ENCODE measurements at places on chromosomes 6 and 20.

DNA sequence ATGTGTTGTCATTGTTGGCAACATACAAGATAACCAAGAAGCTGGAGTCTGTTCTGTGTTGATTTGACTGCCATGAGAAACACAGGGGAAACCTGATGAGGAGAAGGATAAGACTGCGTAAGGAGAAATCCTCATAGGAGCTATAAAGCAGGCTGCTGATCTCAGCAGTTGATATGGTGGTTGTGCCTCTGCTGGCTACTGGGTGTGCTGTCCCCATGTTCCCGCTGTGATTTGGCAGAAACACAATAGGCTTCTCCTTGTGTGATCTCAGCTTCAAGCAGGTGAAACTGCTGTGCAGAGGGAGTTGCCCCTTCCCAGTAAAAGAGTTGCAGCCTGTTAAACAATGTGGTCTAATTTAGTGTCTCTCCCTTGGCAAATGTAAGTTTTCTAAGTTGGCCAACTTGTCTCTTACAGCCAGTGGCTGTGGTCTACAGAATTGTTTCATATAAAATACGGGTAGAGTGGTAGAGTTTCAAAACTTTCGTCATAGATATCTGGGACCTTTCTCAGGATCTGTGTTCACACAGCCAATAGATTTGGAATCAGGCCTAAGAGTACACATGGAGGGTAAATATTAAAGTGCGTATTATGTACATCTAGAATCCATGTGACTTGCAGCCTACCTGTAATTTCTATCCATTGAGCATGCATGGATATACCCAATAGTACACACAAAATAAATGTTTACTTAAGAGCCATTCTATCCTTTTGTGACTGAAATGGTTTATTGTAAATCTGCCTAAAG lies 78.4 kb downstream of the RNF144B start:
- DNase-seq, result no peak

DNA sequence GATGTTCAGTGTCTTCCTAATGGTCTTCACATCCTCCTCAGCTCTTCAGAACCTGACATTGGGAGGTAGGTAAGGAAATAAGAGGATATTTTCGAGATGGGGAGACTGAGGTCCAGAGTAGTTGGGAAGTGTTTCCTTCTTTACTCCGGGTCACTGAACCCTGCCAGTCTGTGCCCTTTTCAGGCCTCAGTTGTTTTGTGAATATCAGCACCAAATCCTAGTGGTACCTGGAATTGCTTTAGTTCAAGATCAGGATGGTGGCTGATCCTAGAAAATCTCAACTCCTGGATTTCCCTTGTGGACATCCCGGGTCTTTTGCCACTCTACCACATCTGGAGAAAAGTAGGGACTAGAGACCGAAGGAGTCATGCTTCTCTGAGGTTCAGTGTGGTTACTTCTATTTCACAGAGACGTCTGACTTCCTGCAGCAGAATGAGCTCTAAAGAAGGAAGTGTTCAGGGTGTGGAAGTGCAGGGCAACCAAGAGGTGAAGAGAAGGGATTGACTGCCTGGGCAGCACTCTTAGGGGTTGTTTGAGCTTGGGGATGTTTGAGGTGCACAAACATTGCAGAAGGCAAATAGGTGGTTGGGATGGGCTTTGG lies 995 bp downstream of the STK4 start:
- no peak for DNase-seq

DNA sequence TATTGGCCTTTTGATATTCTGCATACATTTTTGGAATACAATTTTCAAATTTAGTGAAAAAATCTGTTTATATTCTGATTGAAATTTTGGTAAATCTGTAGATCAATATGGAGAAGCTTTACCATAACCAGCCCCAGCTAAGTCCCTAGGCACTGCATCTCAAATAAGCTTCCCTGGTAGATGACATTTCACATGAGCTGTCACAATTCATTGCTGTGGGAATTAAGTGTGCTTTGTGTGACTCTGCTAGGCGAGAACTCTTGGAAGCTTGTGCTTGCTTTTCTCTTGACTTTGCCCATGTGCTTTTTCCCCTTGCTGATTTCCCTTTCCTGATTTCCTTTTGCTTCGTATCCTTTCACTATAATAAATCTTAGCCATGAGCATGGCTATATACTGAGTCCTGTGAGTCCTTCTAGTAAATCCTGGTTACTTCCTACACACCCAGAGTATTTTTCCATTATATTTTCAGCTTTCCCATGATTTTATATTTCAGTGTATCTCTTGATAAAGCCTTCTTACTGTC lies 166.5 kb upstream of the MMS22L start:
- peak; percentile 38 for DNase-seq

- DNase-seq, result peak; percentile 1
Measured at GRCh38 chr6:116799945-116800344, 28.9 kb downstream of the GPRC6A start.

DNA sequence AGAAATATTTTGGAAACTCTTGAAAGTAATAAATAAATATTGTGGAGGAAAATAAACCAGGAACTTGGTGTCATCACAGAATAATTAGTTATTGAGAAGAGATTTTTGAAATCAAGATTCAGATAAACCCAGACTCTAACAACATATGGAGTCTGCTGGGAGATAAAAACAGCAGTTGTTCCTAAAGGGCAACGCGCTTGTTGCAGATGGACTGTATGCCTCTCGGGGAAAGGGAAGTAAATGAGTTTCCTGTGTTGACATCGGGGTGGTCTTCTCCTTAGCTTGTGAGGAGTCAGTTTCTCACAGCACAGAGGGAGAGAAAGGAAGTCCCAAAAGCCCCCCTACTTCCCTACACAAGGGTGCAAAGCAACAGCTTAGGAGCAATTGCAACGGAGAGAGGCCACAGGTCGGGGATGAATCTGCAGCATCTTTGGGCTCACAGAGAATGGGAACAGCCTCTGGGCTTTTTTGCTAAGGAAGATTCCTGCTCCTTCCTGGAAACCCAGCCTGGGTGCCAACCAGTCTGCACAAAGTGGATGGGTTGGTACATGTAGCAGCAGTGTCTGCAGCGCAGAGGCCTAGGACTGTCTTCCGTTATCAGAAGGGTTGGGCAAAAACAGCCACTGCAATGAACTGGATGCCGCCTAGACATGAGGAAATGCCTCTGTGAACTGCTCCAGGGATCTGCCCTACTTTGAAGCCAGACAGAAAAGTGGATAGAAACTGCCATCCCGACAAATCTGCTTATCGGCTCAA lies 603.0 kb upstream of the NRSN1 start:
- peak; percentile 69 for DNase-seq

DNA sequence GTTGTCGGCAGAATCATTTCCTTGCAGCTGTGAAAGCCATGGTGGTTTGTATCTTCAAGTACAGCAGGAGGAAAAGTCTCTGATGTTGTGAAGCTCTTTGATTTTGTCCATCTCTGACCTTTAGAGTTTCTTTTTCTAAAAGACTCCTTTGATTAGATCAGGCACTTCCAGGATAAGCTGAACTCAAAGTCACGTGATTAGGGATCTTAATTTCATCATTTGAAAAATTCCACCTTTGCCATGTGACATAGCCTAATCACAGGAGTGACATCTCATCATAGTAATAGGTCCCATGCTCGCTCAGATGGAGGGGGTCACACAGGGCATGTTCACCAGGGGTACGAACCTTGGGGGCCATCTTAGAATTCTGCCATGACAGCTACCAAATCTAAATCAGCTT lies 441.5 kb upstream of the CDH4 start:
- no peak for DNase-seq

DNA sequence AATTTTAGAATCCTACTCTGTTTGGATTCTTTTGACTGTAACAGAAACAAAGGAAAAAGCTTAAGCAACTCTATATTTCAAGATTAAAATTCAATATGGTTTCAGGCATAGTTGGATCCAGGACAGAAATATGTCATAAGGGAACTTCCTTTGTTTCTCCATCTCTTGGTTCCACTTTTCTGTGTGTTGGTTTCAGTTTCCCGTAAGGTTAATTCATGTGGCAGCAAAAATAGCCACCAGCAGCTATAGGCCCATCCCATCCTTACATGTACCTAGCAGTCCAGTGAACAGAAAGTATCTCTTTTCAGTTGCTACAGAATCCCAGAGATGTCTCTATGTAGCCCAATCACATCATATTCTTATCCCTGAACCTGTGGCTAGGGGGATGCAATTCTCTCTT lies 8.8 kb upstream of the FAM8A1 start:
- DNase-seq, result no peak

GRCh38 chr6:165220045-165220444 lies 89.4 kb downstream of the C6orf118 start:
- peak; percentile 60 for DNase-seq

GRCh38 chr6:100979267-100979666 lies 98.1 kb upstream of the ASCC3 start:
- no peak for DNase-seq

- no peak for DNase-seq
Measured at GRCh38 chr20:50189681-50190250, 864 bp upstream of the CEBPB start.

- no peak for DNase-seq
Measured at GRCh38 chr6:26103141-26103769, 16.0 kb downstream of the HFE start.

DNA sequence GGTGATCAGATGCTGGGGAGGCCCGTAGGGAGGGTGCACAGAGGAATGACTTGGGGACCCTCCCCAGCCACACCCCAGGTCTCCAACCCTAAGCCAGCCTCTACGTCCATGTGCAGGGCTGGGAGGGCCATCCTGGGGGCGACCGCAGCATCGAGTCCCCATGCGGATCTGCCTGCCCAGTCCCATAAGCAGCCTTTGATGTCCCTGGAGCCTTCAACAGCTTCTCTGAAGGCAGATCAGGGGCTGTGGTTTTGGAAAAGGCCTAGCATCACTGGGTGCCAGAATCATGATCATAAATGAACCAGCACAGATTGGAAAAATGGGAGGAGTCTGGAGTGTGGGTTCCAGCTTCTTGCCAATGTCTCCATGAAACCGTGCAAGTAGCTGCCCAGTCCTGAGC lies 22.9 kb downstream of the TOX2 start:
- DNase-seq, result no peak

DNA sequence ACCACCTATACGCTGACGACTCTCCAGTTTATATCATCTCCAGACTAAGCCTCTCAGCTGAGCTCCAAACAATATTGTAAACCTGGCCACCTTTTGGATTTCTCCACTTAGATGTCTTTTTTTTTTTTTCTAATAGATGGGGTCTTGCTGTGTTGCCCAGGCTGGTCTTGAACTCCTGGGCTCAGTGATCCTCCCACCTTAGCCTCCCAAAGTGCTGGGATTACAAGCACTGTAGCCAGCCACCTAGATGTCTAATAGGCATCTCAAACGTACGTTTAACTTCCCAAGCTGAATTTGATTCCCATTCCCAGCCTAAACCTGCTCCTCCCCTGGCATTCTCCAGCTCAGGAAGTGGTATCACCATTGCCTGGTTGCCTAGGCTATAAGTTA lies 5.2 kb downstream of the DDR1 start:
- no peak for DNase-seq

- DNase-seq, result peak; percentile 48
Measured at GRCh38 chr6:145028144-145028818, 707.0 kb downstream of the EPM2A start.

- DNase-seq, result peak; percentile 61
Measured at GRCh38 chr20:63740070-63740626, 572 bp downstream of the SLC2A4RG start.

GRCh38 chr6:11785774-11786579 lies 7.4 kb upstream of the ADTRP start:
- DNase-seq, result no peak

DNA sequence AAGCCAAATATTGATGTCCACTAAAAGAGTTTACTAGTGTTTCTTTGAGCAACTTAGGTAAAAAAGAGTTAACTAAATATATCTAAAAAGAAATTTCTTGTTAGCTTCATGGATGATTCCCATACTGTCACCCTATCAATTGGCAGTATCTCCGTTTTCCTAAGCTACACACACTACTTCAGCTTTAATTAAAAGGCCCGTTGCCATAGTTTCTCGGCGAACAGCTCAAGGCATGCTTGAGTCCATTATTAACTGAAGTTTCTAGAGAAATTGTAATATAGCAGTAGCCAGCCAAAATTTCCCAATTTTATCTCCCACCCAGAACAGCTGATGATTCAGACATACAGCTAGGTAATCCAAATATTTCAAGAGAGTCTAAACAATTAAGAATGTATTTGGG lies 20.0 kb upstream of the BEND6 start:
- no peak for DNase-seq
